ENCODE measurements at places on chromosomes 7 and 10.

GRCh38 chr10:8369666-8370065, 315.2 kb downstream of the GATA3 start:
- no peak for DNase-seq

- DNase-seq, result no peak
These were observed 221.2 kb downstream of the CALN1 start for GRCh38 chr7:72190919-72191318.

- DNase-seq, result no peak
These were observed 341.0 kb downstream of the GALNT17 start for GRCh38 chr7:71472962-71473361.

GRCh38 chr10:71064413-71065118, 147.8 kb upstream of the UNC5B start:
- no peak for DNase-seq

GRCh38 chr7:24717247-24717622, 40.0 kb downstream of the GSDME start:
- no peak for DNase-seq

DNA sequence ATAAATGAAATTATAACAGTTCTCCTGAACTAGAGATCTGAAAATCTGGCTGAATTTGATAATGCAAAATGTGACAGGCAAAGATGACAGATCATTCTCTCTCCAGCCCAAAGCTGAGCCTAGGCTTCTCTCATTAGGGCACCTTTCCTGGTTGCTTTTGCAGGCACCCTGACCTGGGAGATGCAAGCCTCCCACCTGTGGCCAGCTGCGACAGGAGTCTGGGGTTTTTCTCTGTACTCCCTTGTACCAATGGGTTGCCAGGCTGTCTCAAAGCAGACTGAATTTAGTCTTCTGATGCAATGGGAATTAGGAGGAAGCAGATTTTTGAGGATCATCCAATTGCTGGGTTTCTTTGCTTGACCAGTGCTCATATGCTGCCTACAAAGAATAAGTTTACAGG, 85.0 kb upstream of the EFCAB10 start:
- DNase-seq, result no peak

All from stimulated activated CD4-positive, alpha-beta T cell treated with anti-CD3 and anti-CD28 coated beads, TNF-alpha, amount 100 ng/mL, for 4 hours (primary cell).